ENCODE measurements at places on chromosomes 3 and 15.

DNA sequence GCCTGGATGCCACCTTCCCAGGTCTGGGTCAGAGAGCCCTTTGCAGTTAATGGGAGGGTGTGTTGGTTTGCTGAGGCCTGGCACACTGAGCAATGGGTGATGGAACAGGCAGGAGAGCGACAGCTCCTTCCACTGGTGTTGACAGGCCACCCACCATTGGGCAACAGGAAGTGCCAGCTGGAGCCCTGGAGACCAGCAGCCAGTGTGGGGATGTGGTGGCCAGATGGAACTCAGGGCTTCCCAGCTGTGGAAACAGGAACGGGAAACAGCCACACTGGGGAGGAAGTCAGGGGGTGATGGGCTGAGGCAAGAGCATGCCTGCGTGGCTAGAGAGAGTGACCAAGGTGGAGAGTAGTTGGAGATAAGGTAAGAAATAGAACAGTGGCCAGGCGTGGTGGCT, 9.3 kb downstream of the PSTPIP1 start:
- peak; percentile 80 for DNase-seq

- DNase-seq: peak; percentile 5
Observed at GRCh38 chr3:127678611-127679533, 6.1 kb downstream of the ABTB1 start.

DNA sequence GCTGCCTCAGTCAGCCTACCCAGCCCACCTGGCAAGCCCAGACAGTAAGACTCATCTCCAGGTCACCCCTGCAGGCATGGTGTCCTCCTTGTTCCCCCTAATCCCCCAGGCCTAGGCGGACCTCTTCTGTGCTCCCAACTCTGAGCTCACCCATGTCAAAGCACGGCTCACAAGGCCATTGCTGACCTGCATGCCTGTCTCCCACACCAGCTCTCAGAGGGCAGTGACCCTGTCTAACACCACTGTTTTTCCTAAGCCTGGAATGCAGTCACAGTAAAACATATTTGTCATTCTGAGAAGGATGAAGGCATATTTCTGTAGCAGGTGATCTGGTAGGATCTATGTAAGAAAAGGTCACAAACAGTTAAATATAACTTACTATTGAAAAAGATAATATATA, 110.3 kb upstream of the HACD2 start:
- DNase-seq: no peak

GRCh38 chr15:55902981-55903380, 90.4 kb downstream of the NEDD4 start:
- DNase-seq: no peak

DNA sequence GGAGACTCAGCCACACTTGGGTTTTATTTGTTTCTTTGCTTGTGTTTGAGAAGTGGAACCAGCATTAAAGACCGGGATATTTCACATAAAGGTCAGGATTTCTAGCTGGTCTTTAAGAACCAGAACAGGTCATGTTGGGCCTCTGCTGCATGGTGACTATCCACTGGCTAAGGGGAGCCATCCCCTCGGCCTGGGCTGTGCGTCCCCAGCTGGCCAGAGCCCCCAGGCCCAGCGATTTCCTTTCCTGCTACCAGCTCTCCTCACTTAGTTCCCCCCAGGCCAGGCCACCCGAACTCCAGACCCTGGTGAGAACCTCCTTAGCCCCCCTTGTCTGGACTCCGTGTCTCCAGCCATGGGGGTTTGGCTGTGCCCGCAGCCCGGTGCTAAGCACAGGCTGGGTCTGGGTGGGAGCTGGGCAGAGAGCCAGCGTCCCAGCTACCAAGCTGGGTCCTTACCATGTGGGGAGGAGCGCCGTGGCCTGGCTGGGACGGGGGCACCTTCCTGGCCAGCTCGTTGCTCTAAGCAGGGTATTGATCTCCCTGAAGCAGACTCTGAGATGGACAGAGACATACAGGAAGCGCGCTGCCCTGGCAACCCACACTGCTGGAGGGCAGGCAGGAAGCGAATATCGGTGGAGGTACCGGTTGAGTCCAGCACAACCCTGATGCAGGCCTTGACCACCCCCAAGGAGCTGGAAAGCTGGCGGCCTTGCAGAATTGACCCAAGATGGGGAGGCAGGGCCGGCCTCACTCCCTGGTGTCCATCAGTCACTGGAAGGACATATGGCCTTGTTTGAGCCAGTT, 49.4 kb downstream of the KLF15 start:
- DNase-seq: no peak

GRCh38 chr3:161890147-161890625, 393.6 kb downstream of the OTOL1 start:
- no peak for DNase-seq

DNA sequence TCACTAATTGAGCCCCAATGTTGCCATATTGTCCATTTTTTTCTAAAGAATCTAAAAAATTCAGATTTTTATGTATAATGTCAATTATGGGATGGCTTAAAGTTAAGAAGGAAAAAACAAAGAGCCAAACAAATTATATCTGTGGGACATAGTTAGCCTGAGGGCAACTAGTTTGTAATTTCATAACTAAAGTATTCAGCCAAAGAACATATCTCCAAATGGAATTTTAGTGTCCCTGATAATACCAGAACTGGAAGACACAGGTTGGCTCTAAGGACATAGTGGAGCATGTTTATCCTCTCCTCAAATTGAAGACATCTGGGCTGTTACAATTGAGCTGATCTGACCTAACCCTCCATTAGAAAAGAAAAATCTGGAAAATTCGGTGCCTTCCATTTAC, 144.2 kb downstream of the IL1RAP start:
- no peak for DNase-seq

DNA sequence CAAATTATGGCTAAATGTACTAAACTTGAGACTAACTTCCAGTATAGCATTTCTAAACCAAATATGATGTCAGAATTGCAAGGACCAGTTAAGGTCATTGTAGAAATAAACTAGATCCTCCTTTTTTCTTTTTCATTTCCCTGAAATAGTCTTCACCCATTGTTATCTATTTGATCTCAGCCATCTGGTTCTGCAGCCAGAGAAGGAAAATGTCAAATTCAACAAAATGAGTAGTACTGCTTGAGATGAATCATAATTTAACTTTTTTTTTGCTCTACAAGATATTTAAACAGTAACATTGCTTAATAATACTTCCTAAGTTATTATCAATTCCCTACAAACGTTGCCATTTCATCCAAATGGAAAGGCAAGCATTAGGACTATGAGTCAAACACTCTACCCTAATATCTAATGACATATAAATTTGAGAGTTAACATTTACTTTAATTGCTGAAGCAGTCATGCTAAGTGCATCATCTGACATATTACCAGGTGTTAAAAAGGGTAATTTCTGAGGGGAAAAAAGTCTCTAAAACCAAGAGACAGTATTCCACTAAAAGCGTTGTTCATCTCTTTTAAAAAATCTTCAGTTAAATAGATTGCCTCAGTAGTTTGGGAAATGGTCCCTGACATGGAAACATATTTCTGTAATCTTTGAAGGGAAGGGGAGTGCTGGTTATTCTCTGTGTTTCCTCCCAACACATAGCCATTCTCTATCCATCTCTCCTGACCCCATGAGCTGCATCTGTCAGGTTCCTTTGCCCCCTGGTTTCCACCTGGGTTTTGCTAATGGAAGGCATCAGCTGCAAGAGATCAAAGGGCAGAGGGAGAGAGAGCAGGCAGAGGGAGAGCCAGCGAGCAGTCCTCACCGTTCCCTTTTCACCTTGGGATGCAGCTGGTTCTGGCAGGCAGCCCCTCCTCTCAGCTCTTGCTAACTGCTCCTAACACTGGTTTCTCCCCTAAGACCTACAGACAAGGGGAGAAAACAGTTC, 138.5 kb downstream of the ARPP21 start:
- no peak for DNase-seq

- DNase-seq: peak; percentile 28
Observed at GRCh38 chr3:71585887-71586809, 2.6 kb upstream of the FOXP1 start.
